ENCODE measurements at places on chromosomes 5 and 9.

DNA sequence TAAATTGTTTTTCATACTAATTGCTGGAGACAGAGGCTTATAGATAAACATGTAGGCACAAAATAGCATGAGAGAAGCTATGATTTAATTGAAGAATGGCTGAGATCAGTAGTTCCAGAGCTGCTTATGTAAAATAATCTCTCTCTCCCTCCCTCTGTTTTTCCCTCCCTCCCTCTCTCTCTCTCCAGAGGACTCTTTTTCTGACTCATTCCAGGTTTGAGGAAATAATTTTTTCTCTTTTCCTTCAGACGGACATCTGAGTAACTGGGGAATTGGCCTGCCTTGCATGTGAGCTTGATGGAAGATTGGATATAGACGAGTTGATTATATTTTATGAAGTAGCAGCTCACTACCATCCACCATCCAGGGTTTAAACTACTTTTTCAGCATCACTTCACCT is 35.5 kb downstream of the KCTD16 start:
- DNase-seq = no peak

- DNase-seq = no peak
Measured at GRCh38 chr5:158841481-158842276, 258.0 kb downstream of the EBF1 start.

DNA sequence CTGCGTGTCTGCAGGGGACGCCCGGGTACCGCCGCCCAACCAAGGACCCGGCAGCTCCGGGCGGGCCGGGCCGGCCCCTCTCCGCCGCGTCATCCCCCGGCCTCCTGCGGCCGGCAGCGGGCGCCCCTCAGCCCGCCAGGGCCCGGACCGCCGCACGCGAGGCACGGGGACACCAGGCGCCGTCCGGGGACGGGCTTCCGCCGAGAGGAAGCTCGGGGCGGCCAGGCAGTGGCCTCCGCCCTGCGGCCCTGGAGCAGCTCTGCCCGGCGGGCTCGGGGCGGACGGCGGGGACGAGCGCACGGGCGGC is 373 bp downstream of the FBXW5 start:
- DNase-seq = no peak

DNA sequence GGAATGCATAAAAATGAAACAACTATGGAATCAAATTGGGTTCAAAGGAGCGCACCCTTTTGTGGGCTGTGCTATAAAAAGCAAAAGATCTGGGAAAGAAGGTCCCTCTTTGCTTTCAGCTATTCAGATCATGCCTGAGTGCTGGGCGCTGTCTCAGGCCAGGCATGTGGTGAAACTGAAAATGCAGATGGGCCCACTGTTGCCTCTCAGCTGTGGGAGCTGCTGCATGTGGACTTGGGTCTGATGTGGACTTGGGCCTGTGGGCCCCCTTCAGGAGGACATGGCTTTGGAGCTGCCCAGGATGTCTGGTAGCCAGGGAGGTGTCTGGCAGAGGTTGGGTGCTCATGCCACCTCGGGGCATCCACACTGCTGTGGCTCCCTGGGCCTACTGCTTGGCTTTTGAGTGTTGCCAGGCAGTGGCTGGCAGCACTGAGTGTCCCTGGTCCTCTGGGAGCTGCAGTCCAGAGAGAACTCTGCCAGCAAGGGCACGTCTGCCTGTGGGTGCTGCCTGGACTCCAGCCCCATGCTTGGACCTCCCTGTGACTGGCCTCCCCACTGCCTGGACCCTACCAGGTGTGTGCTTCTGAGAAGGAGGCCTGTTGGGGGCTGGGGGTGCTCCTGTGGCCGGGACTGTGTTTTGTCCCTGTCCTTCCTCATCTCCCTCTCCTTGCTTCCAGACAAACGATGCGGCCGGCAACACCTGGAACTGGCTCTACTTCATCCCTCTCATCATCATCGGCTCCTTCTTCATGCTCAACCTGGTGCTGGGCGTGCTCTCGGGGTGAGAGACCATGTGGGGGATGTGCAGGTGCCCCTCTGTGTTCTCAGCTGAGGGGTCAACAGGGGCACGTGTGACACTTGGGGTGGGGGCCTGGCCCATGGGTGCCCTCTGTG is 74.3 kb downstream of the CACNA1B start:
- no peak for DNase-seq

DNA sequence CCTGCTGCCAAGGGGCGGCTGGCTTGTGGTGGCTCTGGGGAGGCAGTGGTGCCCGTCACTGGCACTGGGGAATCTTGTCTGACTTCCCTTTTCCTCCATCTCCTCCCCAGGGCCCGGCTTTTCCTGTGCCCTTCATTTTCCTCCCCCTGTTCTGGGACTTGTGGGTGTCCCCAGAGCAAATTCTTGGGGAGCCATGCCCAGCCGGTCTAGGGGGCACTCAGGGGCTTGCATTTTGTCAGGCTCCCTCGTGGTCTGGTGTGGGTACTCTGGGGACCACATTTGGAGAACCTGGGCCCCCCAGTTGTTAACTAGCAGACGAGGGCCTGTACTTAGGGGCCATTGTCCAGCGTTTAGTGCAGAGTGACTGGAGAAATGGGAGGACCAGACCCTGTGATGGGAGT is 105.2 kb upstream of the IER5L start:
- no peak for DNase-seq

- DNase-seq = no peak
Measured at GRCh38 chr9:17578911-17579793, at the start of gene SH3GL2. SH3GL2 (plus strand) TSS chr9:17579066.

GRCh38 chr5:83265318-83265717 is 188.0 kb downstream of the XRCC4 start:
- no peak for DNase-seq

- no peak for DNase-seq
Measured at GRCh38 chr5:82312373-82312856, 34.3 kb upstream of the RPS23 start.

GRCh38 chr9:90070469-90070868 is 465.7 kb downstream of the GADD45G start:
- no peak for DNase-seq

GRCh38 chr9:7195526-7195925 is 437.8 kb downstream of the KDM4C start:
- no peak for DNase-seq

DNA sequence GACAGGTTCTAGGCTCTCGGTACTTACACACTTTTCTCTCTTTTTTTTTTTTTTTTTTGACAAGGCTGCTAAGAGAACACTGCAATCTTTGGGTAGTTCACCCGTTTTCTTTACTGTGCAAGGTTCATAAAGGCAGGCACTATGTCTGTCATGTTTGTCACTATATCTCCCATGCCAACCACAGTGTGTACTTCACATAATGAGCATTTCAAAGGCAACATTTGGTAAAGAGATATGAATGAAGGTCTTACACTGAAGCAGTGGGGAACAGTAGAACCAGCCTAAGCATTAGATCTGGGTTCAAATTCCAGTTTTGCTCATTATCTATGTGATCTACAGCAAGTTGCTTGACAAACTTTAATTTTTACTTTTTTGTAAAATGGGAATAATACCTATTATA is 1.5 kb upstream of the HMGCR start:
- no peak for DNase-seq

- no peak for DNase-seq
Measured at GRCh38 chr5:148912714-148913398, 86.4 kb downstream of the ADRB2 start.

DNA sequence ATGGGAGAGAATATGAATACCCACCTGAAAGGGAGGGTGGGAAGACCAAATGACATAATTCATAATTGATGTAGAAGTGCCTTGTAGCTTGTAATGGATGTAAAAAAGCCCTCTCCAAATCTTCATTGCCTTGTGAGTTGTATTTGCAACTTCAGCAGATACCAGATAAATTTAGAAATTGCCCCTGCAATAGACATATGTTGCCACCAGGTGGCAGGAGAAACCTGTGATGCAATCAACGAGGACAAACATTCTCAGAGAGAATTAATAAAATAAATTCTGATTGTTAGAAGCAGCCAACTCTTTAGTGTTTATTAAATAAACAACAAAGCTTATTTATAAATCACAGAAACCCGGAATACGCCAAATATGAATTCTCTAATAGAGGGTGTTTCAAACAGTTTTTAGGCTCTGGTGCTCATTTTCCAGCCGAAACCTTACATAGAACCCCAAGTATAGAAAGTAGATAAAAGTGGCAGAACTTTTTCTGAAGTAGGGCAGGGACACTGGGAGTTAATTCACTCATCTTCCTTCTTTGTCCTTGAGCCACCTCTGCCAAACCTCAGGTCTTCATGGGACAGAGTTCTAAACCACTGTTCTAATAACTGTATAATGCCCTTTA is 147.8 kb downstream of the TMEM38B start:
- no peak for DNase-seq

- no peak for DNase-seq
Measured at GRCh38 chr5:137666461-137666850, 69.4 kb downstream of the KLHL3 start.

GRCh38 chr5:35830587-35830986 is 26.1 kb upstream of the IL7R start:
- DNase-seq = no peak

DNA sequence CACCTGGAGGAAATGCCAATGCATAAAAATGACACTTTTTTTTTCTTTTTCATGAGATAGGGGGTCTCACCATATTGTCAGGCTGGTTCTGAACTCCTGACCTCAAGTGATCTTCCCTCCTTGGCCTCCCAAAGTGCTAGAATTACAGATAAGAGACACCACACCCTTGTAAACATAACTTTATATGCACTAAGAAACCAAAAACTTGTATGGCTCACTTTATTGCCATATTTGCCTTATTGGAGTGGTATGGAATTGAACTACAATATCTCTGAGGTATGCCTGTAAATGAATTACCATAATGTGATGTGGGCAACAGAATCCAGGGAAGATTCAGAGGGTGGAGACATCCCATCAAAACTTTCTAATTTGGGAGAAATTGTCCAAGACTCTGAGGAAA is 113.9 kb downstream of the UGCG start:
- DNase-seq = no peak

DNA sequence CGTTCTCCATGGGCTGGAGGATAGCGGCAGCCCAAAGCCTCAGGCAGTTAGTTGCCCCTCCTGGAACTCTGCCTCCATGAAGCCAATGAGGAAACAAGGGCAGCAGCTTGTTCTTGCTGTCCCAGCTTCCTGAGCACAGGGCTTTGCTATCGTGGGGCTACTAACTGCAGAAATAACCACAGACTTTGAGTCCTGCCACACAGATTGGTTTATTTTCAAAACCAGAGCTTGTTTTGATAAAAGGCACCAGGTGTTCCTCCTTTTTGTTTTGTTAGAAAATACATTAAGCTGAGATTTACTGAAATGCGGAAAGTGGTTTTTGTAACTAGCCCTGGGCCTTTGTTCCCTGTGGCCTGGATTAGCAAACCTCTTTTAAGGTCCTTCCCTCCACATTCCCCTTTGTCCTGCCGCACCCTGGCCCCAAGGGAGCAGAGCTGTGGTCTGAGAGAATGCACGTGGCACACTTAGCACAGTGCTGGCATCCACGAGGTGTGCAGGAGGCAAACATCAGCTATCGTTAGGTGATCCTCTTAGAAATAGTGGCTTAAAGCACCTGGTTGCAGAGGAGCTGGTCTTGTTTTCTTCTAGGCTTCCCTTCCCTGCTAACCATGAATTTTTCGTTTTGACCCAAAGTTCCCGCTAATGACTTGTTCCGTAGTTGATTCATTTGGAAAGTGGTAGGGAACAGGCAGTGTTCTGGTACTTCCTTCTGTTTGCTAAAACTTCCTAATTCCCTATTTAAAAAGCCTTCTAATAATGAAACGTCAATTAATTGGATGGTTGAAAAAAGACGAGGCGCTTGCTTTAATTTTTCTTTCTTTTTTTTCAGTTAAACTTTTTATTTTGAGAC is 21.5 kb downstream of the MVB12B start:
- DNase-seq = no peak

- DNase-seq = no peak
Measured at GRCh38 chr5:75320371-75320770, 16.6 kb upstream of the HMGCR start.

- DNase-seq = no peak
Measured at GRCh38 chr5:156647034-156647451, 203.1 kb upstream of the PPP1R2B start.

GRCh38 chr9:109035684-109036423 is 22.6 kb upstream of the CTNNAL1 start:
- no peak for DNase-seq

GRCh38 chr5:7659420-7659819 is 191.5 kb downstream of the CFAP90 start:
- no peak for DNase-seq

DNA sequence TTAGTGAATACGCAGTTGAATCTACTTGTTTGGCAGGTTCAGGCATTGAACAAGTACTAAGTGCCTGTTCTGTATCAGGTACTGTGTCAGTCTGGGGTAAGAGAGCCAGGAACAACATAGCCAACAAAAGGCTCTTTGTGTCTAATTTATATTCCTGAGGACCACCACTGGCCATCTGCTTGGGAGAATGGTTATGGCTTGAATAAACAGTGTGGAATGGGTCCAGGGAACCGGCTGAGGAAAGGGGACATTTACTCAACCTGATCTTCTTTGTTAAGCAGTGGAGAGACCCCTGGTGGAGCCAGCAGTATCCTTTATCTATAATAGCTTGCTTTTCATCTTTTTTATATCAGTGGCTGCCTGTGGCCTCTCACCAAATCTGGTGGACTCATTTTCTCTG is 38.6 kb downstream of the EXOSC2 start:
- no peak for DNase-seq

DNA sequence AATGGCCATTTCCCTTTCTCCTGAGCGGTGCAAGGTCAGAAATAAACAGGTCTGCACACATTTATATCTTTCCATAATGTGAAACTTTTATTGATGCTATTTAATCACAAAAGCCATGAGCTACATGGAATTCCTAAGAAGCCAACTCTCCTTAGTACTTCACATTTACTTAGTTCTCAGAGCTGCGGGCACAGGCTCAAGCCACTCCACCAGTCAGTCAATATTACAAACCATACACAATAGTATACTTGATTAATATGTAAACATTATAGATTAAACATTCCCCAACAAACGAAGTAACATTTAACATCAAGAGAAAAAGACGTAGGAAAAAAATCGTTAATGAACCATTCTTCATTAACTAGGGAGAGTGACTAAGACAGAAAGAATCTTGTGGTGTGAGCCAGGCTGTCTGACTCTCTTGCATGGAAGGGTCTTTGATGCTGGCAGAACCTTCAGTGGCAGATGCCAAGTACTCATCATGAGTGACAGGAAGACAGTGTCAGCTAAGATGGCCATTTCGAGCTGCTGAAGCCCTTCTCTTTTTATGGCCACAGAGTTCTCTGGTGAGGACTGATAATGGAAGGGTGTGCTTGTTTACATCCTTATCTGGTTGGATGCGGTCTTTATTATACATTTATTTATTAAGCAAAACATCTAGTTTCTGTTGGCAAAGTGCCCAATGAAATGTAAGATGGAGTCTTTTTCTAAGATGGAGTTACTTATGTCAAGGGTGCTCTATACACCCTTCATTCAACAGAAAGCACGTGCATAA is 115.5 kb upstream of the TUT7 start:
- no peak for DNase-seq

- no peak for DNase-seq
Measured at GRCh38 chr5:151555760-151556576, 35.2 kb downstream of the FAT2 start.

GRCh38 chr5:172583931-172584511 is 57.0 kb upstream of the NEURL1B start:
- no peak for DNase-seq

GRCh38 chr5:110625376-110625999 is 101.0 kb downstream of the TMEM232 start:
- no peak for DNase-seq
